ENCODE measurements at places on chromosomes 13 and 19.

- DNase-seq: no peak
These were observed 7.4 kb downstream of the SOX1 start for GRCh38 chr13:112074139-112074865.

- no peak for DNase-seq
These were observed 27.6 kb downstream of the SLC6A16 start for GRCh38 chr19:49297403-49297802.

- DNase-seq: no peak
These were observed 34.8 kb downstream of the SLC10A2 start for GRCh38 chr13:103031332-103031873.

DNA sequence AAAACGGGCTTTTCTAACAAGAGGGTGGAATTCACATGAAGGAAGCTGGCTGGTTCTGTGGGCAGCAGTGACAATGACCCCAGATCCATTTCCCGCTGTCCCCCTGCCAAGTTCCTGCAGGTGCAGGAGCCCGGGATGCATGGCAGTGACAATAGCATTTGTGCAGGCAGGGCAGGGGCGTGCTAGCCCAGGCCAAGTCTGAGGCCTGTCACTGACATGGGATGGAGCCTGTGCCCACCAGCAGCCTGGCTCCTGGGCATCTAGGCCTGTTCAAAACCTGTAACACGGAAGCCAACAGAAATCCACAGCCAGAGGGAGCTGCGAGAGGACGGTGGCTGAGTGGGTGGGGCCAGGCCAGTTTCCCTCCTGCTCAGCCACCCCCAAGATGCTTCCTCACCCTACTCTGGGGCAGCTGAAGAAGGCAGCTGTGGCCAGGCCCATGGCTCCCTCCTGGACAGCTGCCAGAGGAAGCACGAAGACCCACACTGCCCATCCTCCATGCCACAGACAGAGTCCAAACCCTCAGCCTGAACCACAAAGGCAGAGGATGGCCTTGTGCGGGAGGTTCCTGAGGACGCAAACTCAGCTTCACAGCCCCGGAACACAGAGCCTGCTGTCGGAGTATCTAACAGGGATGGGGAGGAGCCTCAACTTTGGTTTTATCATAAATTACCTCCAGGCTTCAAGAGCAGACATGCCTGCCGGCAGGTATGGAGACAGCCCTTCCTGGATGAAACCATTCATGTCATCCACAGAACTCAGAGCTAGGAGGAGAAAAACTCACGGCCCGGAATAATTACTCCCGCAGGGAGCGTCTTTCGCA is 74.0 kb downstream of the CEBPG start:
- DNase-seq: no peak

DNA sequence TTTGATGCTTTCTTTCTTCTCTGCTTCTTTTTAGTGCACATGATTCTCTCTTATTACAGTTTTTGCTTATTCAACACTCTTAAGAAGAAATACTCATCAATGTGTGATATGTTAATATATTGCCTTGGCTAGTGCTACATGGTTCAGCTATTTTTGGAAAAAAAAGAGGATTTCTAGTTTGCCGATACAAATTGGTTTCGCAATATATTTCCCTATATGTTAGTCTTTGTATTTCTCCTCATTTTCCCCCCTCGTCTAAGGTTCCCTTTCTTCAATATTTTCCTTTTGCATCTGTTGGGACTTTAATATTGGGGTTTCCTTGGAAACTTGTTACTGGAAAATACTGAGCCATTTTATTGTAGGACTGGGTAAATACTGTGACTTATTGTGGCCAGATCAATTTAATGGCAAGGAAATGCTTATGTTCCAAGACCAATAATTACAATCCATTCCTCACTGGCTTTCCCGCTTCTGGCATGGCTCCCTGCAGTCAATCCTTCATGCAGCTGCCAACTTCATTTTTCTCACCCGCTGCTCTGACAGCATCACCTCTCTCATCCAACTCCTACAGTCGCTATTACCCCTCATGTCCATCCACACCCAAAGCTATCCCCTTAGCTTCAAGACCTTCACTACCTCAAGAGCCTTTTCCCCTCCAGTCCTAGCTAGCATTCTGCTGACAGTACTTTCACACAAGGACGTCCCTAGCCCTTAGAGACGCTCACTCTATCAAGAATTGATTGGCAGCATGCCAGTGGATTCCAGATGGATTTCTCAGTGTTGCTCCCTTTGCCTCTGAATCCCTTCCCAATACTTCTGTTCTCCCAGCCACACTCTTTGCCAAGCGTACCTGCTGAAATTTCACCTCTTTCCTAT is 280.1 kb upstream of the TMTC4 start:
- no peak for DNase-seq

- no peak for DNase-seq
These were observed 80.8 kb downstream of the SHISA2 start for GRCh38 chr13:25971047-25971446.

Measured in stimulated activated CD4-positive, alpha-beta T cell treated with anti-CD3 and anti-CD28 coated beads, Interleukin-2, amount 100 ng/mL, for 48 hours (primary cell).